OCI-LY7 (cell line): ENCODE measurements at places on chromosomes 16 and 17.

- DNase-seq, result no peak
Observed at GRCh38 chr17:63035271-63035670, 69.2 kb downstream of the TANC2 start.

GRCh38 chr17:65143889-65144604, 6.9 kb downstream of the RGS9 start:
- no peak for DNase-seq

DNA sequence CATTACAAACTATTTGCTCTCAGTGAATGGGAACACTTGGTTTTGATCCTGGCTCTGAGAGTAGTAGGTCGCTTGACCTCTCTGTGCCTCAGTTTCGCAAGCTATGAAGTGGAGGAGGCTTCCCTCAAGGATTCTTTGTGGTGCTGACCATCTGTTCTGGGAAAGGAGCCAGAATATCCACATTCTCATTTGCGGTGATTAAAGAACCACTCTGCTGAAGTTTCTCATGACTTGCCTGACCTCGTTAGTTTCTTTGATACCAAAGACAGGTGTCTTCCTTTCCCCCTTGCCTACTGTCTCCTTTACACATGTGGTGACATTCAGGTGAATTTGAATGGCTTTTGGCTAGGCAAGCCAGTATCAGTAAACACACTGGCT, 116.0 kb downstream of the SNX29 start:
- DNase-seq, result no peak

DNA sequence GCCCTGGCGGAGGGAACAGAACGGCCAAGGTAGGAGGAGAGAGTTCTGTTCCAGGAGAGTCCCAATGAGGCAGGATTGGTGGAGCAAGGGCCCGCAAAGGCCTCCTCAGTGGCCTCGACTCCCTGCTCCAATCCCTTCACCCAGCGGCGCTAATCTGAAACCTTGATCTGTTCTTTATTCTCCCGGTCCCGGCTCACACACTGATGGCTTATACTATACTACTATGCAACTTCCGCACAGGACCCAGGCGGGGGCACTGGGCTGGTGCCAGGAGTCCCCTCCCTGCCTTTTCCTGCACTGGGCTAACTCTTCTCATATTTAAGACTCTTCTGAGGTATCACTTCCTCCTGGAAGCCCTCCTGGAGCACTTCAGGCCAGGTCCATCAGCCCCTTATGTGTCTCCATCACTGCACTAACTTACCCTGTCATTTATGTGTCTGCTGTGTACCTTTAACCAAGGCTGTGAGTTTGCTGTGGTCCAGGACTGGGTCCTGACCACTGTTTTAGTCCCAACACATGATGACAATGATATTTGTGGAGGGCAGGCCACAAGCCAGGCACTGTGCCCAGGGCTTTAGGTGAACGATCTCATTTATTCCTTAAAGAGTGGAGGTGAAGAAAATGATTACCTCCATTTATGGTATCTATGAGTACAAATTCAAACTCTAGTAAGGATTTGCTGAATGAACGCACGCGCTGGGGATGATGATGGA, 6.8 kb downstream of the CCDC102A start:
- no peak for DNase-seq

DNA sequence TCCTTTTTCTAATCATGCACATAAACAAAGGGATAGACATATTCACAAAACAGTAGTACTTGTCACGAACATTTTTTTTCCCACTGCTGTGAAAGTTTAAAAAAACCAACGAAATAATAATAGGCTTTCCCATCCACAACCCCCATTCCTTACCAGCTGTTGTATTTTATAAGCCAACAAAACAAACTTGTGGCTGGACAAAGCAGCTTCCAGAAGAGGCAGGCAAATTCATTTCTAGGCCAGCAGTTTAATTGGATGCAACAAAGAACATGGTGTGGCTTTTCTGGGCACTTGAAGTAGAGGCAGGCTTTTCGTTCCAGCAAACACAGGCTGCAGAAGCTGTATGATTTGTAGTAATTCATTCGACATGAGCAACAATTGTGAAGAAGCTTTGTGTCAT, 56.0 kb upstream of the FAM20A start:
- DNase-seq, result no peak

- DNase-seq, result peak; percentile 94
Observed at GRCh38 chr16:26651464-26651863, 415.3 kb upstream of the C16orf82 start.

- DNase-seq, result no peak
Observed at GRCh38 chr17:27793168-27793905, 7.0 kb downstream of the NOS2 start.

- no peak for DNase-seq
Observed at GRCh38 chr16:83068686-83069085, 441.9 kb downstream of the CDH13 start.

DNA sequence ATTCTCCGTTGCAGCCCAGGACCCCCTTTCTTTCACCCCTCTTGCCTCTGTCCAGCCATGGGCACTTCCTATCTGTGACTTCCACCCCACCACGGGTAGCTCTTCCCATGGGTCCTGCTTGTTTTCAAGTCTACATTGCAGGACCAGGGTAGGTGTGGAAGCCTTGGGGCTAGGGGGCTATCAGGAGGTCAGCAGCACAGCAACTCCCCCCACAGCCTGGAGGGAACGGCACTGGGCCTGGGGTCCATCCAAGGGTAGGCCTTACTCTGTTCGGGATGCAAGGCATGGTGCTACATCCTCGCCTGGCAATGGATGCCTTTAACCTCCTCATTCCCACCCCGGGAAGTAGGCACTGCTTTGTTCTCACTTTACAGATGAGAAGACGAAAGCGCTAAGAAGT, 109.3 kb downstream of the IRX5 start:
- no peak for DNase-seq

- no peak for DNase-seq
Observed at GRCh38 chr17:70390049-70390448, 220.7 kb downstream of the KCNJ2 start.

- no peak for DNase-seq
Observed at GRCh38 chr16:66477028-66477515, 50.0 kb downstream of the BEAN1 start.

- no peak for DNase-seq
Observed at GRCh38 chr17:55340176-55340575, 75.4 kb downstream of the HLF start.

GRCh38 chr16:73616770-73617169, 568.8 kb upstream of the ZFHX3 start:
- no peak for DNase-seq

DNA sequence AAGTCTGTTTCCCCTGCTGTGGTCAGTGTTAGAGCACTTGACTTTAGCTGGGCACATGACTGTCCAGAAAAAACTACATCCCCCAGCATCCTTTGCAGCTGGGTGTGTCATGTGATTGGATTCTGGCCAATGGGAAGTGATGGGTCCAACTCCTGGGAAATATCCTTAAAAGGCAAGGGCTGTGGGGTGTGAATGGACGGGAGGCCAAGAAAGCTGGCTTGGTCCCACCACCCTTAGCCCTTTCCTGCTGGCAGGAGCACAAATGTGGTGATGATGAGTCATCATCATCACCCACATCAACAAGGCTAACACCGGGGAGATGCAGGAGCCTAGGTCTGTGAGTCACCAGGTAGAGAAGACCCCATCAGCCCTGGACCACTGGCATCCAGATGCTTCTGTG, 341.7 kb downstream of the C16orf95 start:
- peak; percentile 33 for DNase-seq

DNA sequence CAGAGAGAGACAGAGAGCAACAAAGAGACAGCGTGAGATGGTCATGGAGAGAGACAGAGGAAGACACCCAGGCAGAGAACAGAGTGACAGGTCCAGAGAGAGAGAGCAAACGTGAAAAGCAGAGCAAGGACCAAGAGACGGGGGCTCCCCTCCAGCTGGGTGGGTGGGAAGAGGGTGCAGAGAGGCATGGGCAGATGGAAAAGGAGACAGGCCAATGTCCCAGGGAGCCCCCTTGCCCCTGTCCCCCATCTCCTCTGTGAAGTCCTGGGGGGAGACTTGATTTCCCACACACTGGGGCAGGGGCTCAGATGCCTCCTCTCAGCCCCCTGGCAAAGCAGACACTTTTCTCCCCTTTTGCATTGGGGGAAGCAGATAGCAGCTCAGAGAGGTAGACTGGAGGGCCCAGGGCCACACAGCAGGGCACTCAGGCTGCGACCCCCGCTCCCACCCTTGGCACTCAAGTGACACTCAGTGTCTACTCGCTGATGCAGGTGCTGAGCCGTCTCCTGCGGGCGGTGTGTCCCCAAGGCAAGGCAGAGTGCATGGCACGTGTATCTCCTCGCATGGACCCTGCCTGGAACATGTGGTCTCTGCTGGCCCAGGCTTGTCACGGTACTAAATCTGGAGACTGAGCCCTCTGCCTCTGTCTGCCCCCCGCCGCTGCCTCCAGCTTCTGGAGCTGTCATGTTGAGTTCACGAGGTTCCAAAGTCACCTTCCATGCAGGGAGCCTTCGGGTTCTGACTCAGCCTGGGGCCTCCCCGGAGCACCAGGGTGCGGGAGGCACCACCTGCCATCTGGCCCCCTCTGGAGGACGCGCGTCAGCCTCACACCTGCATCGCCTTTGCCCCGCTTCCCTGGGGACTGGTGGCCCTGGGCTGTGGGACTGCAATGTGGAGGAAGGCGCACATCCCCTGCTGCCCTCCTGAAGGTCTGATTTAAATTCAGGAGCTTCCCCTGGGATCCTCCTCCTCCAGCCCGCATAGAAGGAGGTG, 215.9 kb upstream of the GSE1 start:
- peak; percentile 76 for DNase-seq

GRCh38 chr16:84631886-84632285, 14.0 kb upstream of the COTL1 start:
- DNase-seq, result no peak

- DNase-seq, result no peak
Observed at GRCh38 chr17:72173499-72174116, 52.8 kb downstream of the SOX9 start.

GRCh38 chr16:66435896-66436295, 8.8 kb downstream of the BEAN1 start:
- DNase-seq, result no peak
